ENCODE measurements at places on chromosomes 12 and 14.
A peak's percentile ranks its signal among the peaks of the same experiment; 100 is the strongest.

DNA sequence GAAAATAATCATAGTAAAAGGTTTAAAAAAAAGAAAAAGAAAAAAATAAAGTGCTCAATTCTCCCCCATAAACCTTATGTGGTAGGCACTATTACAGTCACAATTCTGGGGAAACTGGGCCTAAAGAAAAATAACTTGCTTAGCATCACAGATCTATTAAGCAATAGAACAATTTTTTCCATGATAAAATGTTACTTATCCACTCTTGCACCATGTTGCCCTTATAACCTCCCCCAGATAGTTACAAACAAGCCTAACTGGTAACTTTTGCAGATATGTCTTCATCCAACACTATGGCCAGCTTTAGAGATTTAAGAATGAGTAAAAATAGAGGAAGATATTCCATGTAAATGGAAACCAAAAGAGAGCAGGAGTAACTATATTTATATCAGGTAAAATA lies 164.8 kb downstream of the DUSP6 start:
- no peak for DNase-seq

GRCh38 chr12:40399656-40400055 lies 174.9 kb downstream of the LRRK2 start:
- DNase-seq: no peak

DNA sequence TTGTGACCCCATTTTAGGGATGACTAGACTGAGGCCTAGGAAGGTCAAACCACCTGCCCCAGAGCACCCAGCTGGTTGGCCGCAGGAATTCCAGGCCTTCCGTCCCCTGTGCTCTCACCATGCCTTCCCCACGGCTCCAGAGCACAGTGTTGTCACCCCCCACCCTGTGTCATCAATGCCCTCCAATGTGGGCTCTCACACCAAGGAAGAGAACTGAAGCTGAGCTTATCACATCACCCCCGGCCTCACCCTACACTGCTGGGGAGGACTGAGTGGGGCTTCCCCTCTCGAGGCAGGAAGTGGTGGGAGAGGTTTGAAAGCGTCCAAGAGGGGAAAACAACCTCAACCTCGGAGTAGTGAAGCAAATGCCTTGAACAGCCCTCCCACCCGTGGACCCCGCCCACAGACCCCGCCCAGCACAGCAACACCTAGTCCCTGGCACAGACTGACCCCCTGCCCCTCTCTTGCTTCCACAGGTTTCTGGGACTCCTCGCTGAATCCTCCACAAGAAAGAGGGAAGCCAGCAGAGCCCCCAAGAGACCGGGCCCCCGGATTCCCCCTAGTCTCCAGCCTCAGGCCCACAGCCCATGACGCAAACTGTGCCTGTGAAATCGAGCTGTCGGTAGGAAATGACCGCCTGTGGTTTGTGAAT lies 97.2 kb downstream of the LGMN start:
- no peak for DNase-seq

- no peak for DNase-seq
These were observed 49.8 kb downstream of the PTGER2 start for GRCh38 chr14:52363961-52364360.

GRCh38 chr12:55849616-55850343 lies 7.0 kb upstream of the MMP19 start:
- DNase-seq: no peak

GRCh38 chr12:109492371-109492770 lies 14.9 kb downstream of the UBE3B start:
- DNase-seq: no peak

GRCh38 chr12:29578070-29578469 lies 80.6 kb upstream of the OVCH1 start:
- DNase-seq: no peak

DNA sequence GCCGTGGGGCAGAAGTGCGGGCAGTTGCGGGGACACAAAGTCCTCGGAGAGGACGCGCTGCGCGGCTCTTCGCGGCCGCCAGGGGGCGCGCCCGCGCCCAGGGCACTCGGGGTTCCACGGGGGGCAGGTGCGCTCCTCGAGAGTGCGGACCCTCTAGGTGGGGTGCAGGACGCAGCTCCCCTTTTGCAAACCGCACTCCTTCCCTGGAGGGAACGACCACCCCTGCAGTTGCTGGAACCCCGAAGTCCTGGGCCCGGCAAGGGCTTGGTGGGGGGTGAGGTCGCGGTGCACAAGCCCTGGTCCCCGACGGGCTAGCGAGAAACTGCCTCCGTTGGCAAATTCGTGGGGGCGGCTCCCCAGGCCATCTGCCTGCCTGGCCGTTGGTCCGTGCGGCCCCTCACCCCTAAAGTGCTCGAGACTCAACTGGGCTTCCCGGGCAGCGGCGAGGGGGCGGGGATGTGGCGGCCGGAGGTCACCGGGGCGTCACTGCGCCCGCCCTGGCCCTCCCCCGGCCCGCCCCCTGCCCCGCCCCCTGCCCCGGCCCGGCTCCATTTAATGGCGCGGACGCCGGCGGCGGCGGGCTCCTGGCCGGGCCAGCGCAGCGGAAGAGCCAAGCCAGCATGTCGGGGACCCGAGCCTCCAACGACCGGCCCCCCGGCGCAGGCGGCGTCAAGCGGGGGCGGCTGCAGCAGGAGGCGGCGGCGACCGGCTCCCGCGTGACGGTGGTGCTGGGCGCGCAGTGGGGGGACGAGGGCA lies at the start of gene ADSS1:
Gene ADSS1, plus strand, starts transcription at position 579 of the 756 bp plus-strand sequence. Its CDS starts 42 bp downstream, at position 621.
- peak; percentile 76 for DNase-seq

GRCh38 chr12:108599541-108599940 lies 1.7 kb upstream of the TMEM119 start:
- DNase-seq: no peak

DNA sequence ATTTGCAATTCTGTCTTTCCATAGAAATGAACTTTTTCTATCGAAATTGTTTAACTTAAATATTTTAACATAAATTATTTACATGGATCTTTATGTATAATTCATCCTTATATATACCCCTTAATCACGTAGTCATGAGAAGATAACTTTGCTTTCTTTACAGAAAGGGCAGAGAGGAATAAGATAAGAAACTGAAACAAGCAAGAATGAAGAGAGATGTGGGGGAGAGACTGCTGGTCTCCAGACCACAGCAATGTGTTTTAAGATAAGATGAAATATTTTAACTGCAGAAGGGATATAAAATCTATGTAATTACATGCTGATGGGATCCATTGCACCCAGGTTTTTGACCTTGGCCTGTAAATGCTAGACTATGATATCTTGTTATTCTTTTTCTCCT lies 34.7 kb upstream of the DNM1L start:
- no peak for DNase-seq

GRCh38 chr12:39230086-39230485 lies 212.8 kb downstream of the KIF21A start:
- DNase-seq: no peak

DNA sequence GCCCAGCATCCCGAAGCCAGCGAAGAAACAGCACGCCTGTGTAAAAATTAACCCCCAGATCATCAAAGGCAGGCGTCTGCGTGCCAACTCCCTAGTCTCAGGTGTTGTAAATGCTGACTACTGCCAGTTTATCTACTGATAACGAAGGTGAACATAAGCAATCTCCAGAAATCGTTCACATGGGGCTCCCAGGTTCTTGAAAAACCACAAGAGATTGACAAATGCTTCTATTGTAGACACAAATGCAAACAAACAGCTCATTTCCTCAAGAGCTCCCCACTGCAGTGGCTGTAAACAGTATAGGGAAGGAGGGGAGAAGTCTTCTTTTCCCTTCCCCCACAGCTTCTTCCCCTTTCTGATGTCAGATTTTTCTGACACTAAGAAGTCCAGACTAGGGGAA lies 5.3 kb upstream of the PLEKHG3 start:
- DNase-seq: no peak

- DNase-seq: no peak
These were observed 3.7 kb downstream of the EFS start for GRCh38 chr14:23361320-23361719.

DNA sequence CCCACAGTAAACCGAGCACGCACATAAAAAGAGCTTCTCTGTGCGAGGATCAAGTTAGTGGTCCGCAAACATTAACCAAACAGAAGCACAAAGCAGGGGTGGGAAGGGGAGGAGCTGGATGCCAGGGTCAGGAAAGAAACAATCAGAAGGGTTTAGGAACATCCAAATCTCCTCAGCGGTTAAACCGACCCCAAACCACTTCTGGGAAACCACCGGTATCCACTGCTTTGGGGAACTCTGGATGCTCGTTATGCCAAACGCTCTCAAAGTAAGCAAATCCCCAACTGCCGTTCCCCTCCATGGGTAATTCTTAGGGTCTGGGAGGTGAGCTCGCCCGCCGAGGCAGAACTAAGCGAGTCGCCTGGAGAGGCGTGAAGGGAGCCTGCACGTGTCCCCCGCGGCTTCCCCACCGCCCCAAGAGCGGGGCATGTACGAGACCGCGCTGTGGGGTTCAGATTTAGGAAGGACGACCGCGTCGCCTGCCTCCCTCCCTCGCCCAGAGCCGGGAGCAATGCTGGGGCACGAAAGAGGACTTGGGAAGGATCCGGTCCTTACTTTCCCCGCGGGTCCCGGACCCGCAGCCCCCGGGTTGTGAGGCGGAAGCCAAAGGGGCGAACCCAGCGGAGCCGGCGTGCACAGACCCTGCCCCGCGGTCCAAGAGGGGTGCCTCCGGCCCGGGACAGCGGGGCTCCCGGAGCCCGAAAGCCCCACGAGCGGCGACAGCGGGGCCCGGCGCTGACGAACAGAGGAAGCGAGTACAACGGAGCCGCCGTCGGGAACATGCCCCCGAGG lies 711 bp downstream of the SBNO1 start:
- DNase-seq: no peak

- no peak for DNase-seq
These were observed 124.7 kb upstream of the MAX start for GRCh38 chr14:65226824-65227604.

GRCh38 chr12:132123970-132124765 lies 20.0 kb downstream of the DDX51 start:
- no peak for DNase-seq

GRCh38 chr12:75877763-75878621 lies 153.6 kb downstream of the PHLDA1 start:
- no peak for DNase-seq

GRCh38 chr14:102184316-102185035 lies 44.8 kb downstream of the WDR20 start:
- DNase-seq: no peak

GRCh38 chr14:101624536-101624935 lies 63.2 kb downstream of the DIO3 start:
- DNase-seq: no peak

- DNase-seq: no peak
These were observed 93.8 kb downstream of the NDUFA12 start for GRCh38 chr12:94909663-94910062.

- no peak for DNase-seq
These were observed 453.9 kb upstream of the MGAT4C start for GRCh38 chr12:86710109-86710508.

- DNase-seq: no peak
These were observed 90.0 kb upstream of the TMEM263 start for GRCh38 chr12:106865683-106866082.

- no peak for DNase-seq
These were observed 596 bp upstream of the ZBTB39 start for GRCh38 chr12:57006809-57007475.

GRCh38 chr14:60926002-60926401 lies 54.9 kb downstream of the TRMT5 start:
- DNase-seq: no peak

GRCh38 chr12:44531320-44531971 lies 344.7 kb downstream of the NELL2 start:
- no peak for DNase-seq

DNA sequence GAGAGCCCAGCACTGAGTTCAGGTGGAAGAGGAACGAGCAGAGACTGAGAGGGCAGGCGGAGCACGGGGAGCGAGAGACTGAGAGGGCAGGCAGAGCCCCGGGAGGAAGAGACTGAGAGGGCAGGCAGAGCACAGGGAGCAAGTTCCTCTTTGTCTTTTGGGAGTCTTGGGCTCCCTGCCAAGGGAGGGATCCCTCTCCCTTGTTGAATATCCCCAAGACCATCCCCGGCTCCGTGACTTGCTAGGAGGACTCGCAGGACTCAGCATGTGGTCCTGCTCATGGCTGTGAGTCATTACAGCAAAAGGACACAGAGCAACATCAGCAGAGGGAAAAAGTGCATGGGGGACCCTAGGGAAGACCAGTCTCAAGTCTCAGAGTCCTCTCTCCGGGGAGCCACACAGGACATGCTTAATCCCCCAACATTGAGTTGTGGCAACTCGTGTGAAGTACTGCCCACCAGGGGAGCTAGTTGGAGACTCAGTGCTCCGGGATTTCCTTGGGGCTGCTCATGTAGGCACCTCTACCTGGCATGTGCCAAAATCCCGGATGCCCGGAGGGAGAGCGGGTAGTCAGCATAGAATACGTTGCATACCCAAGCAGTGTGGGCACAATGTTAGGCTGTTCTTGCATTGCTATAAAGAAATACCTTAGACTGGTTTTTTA lies 81.0 kb downstream of the CCDC92 start:
- no peak for DNase-seq
